ENCODE measurements at places on chromosomes 5 and 9.

DNA sequence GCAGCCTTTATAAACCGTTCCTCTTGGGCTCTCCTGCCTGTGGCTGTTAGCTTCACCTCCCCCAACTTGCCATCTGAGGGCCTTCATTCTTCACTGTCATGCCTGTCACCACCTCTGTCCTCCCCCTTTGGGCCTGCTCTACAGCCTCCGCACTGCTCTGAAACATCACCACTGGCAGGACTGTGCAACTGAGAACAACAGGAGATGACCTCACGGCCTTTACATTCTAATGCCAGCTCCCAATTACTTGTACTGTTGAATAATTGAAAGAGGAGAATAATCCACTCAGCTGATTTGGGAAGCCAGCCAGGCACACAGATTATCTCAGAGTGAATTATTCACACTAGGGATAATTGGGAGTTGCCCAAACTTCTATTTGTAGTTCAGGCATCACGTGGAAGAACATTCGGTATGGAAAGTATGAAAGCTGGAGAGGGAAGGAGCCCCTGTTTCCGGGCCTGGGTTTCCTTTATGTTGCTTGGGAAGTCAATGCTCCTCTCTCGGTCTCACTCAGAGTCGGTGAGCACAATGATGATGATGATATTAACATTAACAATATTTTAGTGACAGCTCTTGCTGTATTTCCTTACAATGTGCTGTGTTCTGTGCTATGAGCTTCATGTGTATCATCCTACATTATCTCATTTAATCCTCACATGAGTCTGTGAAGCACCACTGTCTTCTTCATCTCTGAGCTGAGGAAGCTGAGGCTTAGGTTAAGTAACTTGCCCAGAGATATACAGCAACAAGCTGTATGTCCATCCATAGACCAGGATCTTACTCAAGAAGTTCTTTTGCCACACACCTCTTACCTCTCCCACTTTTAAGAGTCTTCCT is 99.3 kb upstream of the LRRTM2 start:
- no peak for DNase-seq

- DNase-seq = no peak
These were observed 8.1 kb downstream of the NDST1 start for GRCh38 chr5:150516011-150516410.

- DNase-seq = peak; percentile 22
These were observed 13.3 kb upstream of the PSMD5 start for GRCh38 chr9:120855827-120856670.

DNA sequence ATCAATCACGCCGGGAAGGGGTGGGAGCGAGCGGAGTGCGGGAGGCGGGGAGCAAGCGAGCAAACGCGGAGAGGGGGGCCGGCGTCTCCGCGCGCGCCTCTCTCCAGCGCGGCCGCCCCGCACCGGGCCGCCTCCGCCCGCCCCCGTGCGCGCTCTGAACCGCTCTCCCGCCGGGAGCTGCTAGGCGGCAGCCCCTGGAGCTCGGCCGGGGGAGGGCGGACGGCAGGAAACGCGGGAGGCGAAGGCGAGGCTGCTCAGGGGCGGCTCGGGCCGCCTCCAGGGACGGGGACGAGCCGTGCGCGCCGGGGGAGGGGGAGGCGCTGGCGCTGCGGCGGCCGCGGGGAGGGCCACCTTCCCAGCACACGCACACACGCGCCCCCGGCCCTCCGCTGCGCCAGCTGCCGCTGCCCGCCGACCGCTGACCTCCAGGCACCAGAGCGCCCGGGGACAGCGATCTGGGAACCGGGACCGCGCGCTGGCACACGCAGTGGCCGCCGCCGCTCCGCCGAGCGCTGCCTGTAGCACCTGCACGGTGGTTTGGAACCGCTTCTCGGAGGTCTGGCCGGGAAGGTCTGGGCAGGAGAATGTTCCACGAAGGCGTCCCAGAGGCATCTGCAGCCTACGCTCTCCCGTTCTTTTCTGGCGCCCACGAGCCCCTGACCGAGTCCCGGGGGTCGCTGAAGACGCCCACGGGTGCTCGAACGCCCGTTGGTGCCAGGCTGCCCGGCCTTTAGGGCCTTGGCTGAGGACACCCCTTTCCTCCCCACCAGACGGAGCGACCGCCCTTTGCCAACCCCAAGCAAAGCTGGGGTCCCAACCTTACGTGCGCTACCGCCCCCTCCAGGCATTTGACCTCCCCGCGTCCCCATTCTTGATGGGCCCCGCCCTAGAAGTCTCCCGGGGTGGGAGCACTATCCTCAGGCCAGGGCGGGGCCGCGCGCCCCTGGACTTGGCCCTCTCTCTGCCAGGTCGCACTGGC is at the start of gene GABBR2:
GABBR2 (minus strand) TSS at position 3 of the 979 bp plus-strand sequence. CDS start 198 bp downstream, outside the sequence.
- no peak for DNase-seq

GRCh38 chr5:31107091-31107518 is 86.4 kb upstream of the CDH6 start:
- no peak for DNase-seq

DNA sequence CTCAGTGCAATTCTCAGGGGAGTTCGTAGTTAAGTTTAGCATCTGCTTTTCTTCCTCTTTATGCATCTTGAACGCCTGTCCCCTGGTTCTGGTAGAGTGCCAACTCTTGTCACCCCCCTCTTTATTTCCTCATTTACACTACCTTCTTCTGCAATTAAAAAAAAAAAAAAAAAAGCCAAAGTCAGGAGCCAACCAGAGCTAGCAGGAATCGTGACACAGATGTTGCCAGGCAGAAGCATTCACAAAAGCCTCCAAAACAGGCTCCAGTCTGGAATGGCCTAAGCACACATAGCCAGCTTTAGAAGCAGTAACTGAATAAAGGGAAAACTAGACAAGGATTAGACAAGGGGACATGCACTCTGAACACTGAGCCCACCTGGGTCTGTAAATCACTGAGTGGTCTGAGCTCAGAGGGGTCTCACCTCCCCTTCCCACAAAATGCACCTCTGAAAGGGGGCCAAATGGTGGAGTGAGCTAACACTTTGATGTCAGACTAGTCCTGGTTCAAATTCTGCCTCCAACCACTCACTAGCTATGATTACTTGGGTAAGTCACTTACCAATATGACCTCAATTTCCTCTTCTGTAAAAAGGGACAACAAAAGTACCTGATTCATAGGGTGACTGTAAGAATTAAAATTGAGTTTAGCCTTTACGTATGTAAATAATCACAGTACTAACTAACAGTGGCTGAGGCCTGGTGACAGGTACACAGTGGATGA is 2.0 kb downstream of the CD74 start:
- peak; percentile 48 for DNase-seq

GRCh38 chr9:106486685-106487084 is 376.3 kb upstream of the ZNF462 start:
- no peak for DNase-seq

GRCh38 chr9:12166518-12166917 is 526.7 kb upstream of the TYRP1 start:
- DNase-seq = no peak

DNA sequence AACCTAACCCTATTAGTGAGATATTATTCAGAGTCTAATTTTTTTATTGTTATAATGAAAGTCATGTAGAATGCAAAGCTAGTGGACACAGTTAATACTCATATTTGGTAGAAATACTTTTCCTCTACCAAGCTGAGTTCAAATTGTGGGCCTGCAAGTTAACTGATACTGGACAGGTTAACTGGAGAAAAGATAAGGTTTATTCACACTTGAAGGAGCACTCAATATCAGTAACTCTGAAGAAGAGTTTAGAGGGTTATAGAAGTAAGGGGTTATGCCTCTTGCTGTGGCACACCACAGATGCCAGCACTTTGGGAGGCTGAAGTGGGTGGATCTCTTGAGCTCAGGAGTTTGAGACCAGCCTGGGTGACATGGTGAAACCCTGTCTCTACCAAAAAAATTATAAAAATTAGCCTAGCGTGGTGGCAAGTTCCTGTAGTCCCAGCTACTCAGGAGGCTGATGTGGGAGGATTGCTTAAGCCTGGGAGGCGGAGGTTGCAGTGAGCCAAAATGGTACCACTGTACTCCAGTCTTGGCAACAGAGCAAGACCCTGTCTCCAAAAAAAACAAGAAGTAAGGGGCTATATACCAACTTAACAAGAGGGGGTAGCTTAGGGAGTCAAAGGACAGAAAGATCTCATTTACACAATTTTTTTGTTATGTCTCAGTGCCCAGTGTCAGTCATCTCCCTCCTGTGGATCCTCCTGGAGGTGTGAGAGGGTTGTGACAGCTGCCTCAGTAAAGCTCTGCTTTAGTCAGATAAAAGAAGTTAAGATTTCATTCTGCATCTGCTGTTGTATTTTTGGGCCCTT is 121.2 kb upstream of the GRHPR start:
- DNase-seq = no peak

- DNase-seq = no peak
These were observed 8.4 kb downstream of the RPS14 start for GRCh38 chr5:150440948-150441812.

- DNase-seq = no peak
These were observed 32.4 kb downstream of the GNAQ start for GRCh38 chr9:77999231-77999631.

DNA sequence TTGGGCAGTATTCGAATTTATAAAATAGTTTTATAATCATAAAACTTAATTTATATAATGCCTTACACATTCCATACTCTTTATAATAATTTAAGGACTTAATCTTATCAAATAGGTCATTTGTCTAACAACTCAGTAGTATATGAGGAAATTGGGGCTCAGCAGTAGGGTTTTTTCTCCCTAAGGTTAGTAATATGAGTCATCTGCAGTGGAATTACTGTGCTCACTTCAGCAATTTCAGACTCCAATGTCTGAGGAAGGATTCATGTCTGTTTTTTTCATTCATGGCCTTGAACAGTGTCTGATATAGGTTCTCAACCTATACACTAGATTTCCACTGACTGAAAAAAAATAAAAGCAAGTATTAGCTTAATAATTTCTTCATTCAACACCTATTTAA is 7.4 kb downstream of the DMRTA1 start:
- no peak for DNase-seq

DNA sequence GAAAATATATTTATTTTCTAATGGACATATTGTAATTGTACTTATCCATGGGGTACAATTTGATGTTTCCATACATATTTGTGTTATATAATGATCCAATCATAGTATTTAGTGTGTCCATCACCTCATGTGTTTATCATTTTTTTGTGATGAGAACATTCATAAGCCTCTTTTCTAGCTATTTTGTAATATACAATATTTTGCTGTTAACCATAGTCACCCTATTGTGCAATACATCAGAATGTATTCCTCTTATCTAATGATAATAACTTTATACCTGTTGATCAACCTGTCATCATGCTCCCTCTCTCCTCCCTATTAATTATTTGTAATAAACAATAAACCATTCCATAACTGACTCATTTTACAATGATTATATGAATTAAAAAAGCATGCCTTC is 93.2 kb downstream of the ISL1 start:
- no peak for DNase-seq

DNA sequence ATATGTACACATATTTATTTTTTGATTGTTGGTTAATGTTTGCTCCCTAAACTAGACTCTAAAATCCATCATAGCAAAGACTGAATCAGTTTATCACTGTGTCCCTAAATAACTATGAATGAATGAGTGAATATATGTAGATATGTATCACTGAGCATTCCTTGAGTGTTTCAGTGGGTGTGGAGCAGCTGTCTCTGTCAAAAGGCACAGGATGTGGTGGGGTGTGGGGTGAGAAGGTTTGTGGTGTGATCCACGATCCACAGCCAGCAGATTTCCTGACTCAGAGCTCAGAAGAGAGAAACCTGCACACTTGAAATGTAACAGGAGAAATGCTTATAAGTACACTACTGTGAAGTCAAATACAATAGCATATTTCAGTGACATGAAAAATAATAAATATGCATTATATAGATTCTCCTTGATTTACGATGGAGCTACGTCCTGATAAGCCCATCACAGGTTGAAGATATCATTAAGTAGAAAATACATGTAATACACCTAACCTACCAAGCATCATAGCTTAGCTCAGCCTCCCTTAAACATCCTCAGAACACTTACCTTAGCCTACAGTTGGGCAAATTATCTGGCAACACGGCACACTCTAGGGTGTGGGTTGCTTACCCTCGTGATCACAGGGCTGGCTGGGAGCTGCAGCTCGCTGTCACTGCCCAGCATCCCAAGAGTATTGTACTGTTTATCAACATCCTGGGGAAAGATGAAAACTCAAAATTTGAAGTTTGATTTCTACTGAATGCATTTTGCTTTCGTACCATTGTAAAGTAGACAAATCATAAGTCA is 287.0 kb downstream of the GAS1 start:
- DNase-seq = peak; percentile 31

- no peak for DNase-seq
These were observed 11.8 kb upstream of the UBE2QL1 start for GRCh38 chr5:6436715-6437331.

- no peak for DNase-seq
These were observed 167.6 kb downstream of the ASTN2 start for GRCh38 chr9:117247266-117247665.

DNA sequence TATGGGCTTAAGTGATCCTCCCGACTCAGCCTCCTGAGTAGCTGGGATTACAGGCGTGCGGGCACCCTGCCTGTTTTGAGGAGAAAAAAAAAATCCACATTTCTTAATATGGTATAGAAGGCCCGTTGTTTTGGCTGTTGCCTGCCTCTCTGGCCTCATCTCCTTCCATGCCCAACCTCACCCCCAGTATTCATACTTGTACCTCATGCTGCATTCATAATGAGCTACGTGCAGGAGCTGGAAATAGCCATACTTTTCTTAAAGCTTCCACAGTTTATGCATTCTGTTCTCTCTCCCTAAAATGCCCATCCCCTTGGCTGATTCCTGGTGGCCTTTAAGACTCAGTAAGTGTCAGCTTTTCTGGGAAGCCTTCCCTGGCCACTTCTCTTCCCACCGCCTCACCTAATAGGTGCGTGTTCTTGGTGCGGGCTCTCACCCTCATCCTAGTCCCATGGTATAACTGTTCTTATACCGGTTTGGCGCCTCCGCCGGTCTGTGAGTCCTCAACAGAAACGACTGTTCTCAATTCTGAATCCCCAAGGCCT is 2.1 kb upstream of the TPM2 start:
- no peak for DNase-seq

DNA sequence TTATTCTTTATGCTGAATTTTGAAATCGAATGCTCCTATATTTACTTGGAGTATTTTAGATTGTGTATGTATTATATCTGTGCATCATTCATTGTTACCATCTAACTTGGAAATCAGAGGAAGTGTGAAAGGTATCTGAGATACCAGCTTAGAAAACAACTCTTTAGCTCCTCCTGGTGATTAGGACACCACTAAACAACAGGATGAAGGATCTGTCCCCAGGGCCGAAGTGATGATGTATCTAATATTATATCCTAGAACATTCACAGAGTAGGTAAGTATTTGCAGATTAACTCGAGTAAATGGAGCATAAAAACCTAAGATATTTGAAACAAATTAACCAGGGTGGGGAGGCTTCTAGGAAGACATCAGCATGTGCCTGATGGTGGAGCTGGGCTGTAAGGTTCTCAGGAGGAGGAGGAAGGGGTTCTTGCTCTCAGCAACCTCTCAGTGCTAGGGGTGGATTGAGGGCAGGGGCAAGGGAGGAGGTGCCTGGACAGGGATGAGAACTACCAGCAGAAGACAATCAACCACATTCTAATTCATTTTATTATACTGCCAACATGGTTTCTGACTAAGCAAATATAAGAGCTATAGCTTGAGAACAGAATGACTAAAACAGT is 2.6 kb upstream of the NFIL3 start:
- DNase-seq = no peak

GRCh38 chr9:129121483-129121882 is 10.3 kb downstream of the PTPA start:
- DNase-seq = no peak

- no peak for DNase-seq
These were observed 88.5 kb downstream of the HSPA4 start for GRCh38 chr5:133140311-133140710.

GRCh38 chr5:68251386-68251785 is 35.8 kb downstream of the PIK3R1 start:
- DNase-seq = peak; percentile 75

Measured in stimulated activated CD8-positive, alpha-beta memory T cell treated with anti-CD3 and anti-CD28 coated beads, Interleukin-4, amount 100 ng/mL, for 48 hours (primary cell).